CD4-positive, alpha-beta T cell treated with Interleukin-17A for 4 hours (primary cell): ENCODE measurements at places on chromosomes 7 and 10.

DNA sequence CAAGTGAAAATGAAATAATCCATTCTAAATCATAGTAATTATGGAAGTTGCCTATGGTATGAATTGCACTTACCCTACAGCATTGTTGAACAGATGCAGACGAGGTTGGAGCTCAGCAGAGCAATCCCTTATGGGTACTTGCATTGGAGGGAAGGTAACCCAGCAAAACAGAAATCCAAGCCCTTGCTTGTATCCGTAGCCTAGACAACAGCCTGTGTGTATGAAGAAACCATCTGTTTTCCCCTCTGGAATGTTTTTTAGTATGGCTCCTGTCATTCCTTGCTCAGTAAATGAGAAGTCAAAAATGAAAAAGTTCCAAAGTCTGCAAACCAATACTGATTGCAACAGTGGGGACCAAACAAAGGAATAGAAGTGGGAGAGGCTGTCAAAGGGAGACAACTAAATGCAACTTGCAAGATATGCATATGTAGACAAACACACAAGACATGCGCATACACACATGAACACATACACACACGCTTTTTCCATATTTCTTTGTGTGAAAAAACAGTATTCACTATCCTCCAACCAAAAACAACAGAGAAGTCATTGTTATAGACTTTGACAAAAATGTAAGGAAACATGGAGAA, 260.8 kb downstream of the DYNC1I1 start:
- no peak for DNase-seq

DNA sequence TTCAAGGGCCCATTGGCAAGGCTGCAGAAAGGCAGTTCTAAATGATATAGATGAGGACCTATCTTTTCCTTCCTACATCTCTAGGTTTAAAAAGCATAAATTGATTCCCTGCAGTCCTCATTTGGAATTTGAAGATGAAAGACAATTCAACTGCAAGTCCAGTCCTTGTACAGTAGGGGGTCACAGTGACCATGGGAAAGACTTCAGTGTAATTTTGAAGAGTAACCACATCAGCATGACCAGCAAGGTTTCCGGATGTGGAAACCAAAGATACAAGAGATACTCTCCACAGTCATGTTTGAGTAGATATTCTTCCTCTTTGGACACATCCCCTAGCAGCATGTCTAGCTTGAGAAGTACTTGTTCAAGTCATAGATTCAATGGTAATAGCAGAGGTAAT, 539.3 kb upstream of the TEX47 start:
- no peak for DNase-seq

DNA sequence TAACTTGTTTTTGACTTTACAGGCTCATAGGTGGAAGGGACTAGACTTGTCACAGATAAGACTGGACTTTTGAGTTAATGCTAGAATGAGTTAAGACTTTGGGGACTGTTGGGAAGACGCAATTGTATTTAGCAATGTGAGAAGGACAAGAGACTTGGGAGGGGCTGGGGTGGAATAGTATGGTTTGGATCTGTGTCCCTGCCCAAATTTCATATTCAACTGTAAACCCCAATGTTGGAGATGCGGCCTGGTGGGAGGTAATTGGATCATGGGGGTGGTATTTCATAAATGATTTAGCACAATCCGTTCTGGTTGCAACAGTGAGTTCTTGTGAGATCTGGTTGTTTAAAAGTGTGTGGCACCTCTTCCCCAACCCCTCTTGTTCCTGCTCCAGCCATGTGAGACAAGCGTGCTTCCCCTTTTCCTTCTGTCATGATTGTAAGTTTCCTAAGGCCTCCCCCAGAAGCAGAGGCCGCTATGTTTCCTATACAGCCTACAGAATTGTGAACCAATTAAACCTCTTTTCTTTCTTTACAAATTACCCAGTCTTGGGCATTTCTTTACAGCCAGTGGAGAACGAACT, 22.6 kb downstream of the RNF216 start:
- DNase-seq: no peak

DNA sequence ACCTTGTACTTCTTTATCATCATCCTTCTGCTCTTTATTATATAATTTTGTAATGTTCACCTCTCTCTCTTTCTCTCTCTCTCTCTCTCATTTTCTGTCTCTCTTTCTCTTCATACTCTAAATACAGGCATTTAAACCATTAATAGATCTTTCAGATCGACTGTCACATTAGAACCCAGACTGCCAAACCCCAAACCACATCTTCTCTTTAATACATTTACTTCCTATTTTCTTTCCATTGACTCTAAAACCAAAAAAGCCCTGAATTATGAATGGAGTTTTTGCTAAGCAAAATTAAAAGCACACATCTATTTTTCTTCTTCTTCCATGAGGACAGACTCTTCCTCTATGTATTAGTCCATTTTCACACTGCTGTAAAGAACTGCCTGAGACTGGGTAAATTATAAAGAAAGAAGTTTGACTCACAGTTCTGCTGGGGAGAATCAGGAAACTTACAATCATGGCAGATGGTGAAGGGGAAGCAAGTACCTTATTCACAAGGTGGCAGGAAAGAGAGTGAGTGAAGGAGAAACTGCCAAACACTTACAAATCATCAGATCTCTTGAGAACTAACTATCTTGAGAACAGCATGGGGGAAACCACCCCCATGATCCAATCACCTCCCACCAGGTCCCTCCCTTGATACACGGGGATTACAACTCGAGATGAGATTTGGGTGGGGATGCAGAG, 272.7 kb upstream of the MGMT start:
- DNase-seq: no peak

- DNase-seq: no peak
Measured at GRCh38 chr10:22389856-22390589, 44.7 kb downstream of the SPAG6 start.

GRCh38 chr7:98668255-98668654, 51.2 kb downstream of the NPTX2 start:
- DNase-seq: no peak

GRCh38 chr7:50056131-50056530, 36.9 kb downstream of the ZPBP start:
- DNase-seq: no peak

DNA sequence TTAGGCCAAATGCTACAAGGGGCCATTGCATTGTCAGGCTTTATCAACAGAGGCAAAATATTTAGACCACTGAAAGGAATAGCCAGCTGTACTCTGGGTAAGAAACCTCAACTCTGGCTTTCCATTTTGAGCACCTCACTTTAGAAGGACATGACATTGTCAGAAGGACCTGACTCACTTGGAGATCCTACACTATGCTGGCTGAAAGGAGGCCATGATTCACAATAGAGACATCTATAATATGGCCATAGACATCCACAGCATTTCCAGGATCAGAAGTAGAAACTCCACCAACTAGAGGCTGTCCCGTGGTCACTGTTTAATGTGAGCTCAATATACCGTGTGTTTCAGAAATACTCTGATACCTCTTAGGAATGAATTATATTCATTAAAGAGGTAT, 140.9 kb downstream of the BTAF1 start:
- no peak for DNase-seq

- DNase-seq: no peak
Measured at GRCh38 chr10:95655571-95656290, 780 bp downstream of the ALDH18A1 start.

GRCh38 chr7:43465581-43466554, 117.0 kb upstream of the STK17A start:
- no peak for DNase-seq

DNA sequence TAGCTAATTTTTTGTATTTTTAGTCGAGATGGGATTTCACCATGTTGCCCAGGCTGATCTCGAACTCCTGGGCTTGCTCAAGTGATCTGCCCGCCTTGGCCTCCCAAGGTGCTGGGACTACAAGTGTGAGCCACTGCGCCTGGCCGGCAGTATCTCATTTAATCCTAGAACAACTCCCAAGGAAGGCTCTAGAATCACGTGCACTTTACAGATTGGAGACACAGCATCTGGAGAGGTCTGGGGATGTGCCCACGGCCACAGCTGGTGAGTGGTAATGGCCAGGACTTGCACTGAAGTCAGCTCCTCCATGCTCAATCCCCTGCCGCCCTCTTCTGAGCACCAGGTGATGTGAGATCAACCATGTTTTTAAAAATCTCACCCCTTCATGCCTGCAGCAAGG, 43.1 kb downstream of the CARD11 start:
- no peak for DNase-seq

- no peak for DNase-seq
Measured at GRCh38 chr10:69965086-69965485, 87.6 kb upstream of the MACROH2A2 start.

- DNase-seq: no peak
Measured at GRCh38 chr7:151236406-151236805, 4.1 kb downstream of the CHPF2 start.

DNA sequence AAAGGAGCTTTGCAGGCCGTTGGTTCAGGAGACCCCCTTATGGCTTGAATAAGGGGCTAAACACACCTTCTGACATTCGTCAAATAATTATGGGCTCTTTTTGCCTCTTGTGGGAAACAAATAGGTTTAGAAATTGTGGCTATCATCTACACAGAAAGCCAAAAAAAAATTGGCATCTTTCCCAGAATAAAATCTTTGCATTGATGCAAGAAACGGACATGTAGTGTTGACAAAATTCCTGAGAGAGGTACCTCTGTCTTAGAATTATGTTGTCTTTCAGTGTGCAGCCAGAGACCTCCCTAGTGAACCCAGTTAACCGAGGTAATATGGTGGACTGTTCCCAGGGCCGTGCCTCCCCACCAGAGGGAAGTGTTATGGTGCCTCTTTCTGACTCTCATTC, 283.9 kb downstream of the SDHAF3 start:
- DNase-seq: no peak

DNA sequence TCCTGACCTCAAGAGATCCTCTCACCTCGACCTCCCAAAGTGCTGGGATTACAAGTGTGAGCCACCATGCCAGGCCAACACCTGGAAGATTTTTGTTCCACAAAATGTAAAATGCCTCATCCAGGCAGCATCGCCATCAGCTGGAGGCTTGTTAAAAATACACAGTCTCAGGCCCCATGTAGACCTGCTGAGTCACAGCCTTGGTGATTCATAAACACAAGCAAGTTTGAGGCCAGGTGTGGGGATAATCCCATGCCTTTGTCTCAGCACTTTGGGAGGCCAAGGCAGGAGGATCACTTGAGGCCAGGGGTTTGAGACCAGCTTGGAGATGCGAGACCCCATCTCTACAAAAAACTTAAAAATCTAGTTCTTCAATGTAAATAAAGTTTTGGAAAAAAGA, 49.1 kb upstream of the FOXK1 start:
- no peak for DNase-seq

DNA sequence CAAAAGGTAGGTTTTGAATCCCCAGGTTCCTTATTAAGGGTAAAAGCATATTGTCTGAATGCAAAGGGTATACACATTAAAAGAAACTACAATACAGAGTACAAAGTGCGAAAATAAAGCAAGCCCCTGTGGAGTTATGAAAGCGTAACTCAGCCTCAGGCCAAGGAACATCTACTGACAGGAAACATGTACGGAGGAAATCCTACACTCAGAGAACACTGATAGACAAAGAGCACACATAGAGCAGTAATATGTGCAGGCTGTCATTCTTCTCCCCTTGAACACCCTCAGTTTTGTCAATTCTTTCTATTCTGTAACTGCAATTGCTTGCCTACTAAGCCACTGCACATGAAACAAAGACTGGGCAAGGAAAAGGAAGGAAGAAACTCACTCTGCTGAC, 150.2 kb downstream of the DGKB start:
- DNase-seq: no peak

GRCh38 chr10:110629680-110630191, 14.4 kb upstream of the RBM20 start:
- DNase-seq: no peak

- no peak for DNase-seq
Measured at GRCh38 chr10:8911032-8911431, 856.5 kb downstream of the GATA3 start.

DNA sequence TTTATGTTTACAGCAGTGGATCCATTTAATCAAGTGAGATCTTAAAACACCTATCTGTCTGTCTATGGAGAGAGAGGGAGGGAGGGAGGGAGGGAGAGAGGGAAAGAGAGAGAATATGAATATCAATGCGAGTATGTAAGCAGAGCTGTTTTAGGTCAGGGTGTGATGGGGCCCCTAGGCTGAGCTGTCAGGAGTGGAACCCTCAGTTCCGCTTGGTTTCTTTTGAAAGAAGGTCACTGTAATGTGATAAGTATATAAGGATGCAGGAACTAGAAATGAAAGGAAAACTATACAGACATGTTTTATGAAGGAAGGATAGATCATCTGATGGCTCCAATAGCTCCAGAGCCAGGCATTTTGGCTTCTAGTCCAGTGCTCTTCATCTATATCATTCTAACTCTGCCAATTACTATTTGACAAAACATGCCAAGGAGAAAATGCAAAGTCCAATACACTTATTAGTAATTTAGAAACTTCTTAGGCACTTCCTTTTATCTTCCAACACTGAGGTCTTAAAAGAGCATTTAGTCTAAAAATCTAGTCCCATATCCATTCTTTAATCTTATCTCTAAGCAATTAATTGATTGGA, 70.3 kb downstream of the NRCAM start:
- no peak for DNase-seq

GRCh38 chr10:114879541-114880158, 58.1 kb downstream of the FHIP2A start:
- DNase-seq: peak; percentile 45

DNA sequence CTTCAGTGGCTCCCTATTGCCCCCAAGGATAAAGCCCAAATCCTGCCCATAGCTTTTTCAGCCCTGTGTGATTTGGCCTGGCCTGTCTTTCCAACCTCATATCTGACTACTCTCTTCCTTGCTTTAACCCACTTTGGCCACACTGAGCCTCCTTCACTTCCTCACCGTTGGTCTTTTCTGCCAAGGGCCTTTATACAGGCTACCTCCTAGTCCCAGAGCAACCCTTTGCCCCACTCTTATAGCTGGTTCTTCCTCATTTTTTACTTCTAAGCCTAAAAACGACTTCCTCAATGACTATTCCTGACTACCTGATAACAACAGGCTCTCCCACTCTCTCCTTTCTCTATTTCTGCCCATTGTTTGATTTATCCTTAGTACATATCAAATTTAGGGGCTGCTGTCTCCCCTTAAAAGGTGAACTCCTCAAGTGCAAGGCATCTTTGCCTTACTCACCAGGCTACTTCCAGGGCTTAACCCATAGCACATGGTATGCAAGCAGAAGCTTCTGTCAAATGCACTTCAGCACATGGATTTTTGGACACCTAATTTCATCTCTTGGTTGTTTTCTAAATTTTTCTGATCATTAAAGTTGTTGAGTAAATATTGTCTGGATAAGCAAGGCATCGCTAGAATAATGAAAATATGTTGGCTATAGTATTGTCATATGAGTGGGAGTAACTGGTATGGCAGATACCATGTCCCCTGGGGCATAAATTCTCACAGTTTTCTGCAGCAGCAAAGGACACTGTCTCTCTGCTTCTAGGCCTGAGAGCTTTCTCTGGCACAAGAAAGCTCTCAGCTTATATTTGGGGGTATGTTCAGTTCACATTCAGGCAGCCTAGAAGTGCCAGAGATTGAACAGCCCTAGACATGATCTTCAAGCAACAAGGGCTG, 201.5 kb upstream of the GPR26 start:
- DNase-seq: no peak

DNA sequence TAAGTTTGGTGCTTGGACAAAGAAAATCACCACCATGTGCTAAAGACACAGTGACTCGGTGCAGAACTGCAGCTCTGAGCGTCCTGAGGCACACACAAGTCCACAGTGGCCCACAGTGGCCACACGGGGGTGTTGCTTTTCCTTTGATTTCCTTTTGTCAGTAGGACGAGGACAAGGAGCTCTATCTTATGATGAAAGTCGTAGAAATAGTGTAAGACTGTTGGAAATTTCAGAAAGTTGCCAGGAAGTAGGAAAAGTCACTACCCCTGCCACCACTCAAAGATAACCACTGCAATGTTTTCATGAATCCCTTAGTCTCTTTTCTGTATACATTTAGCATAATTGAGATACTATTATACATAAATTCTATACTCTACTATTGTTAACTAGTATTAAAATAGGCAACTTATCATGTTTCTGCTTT, 146.0 kb downstream of the TNS3 start:
- no peak for DNase-seq
